Natural killer cell treated with Interleukin-12 subunit alpha and Interleukin-12 subunit beta and Interleukin-15 and Interleukin-18, amount 100 ng/mL, for 72 hours (primary cell): ENCODE measurements at places on chromosomes 1 and 21. TPM values are rescaled to one million over a fixed set of nuclear protein-coding genes. Genes with fewer than 3 reads are reported as not detected.

OR2L8 gene
- 0.47 TPM for total RNA-seq

GABRD gene
- not detected for total RNA-seq

SPATA46 gene
- total RNA-seq: not detected

PLD5 gene
- total RNA-seq: not detected

HEYL gene
- not detected for total RNA-seq

DNA sequence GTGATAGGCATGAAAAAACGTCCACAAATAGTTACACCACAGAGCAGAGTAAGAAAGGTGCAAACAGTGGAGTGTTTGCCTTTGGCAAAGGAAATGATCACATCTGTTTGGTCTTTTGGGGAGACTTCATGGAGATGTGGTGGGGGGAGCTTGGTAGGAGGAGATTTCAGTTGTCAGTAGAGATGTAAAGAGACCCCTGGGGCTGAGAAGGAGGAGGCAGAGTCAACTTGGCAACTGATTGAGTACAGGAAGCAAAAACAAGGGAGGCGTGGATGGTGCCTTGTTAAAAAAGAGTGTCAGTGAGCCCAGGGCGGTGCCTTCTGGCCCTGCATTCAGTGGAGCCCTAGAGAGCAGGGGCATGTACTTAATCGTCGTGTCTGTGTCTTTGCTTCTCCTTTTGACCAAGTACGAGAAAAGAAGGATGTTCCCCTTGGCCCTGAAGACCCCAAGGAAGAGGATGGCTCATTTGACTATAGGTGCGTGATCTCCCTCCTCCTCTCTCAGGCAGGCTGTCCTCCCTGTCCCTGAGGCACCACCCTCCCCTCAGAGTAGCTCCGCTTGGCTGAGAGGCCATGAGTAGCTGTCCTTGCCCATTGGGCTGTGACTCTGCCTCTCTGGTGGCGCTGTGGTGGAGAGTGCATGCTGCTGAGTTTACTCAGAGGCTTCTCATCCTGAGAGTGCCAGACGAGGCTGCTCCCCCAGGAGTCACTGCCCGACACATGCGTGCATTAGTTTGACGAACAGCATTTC lies 30.4 kb upstream of the CNTN2 start:
- no peaks in the 10 kb centered on the region for H3K4me1 ChIP-seq
- no peak overlapping the region for H3K4me3 ChIP-seq
- DNase-seq: no peak
- H3K27ac ChIP-seq: no peak overlapping the region
- H3K36me3 ChIP-seq: no peaks in the 10 kb centered on the region

DNA sequence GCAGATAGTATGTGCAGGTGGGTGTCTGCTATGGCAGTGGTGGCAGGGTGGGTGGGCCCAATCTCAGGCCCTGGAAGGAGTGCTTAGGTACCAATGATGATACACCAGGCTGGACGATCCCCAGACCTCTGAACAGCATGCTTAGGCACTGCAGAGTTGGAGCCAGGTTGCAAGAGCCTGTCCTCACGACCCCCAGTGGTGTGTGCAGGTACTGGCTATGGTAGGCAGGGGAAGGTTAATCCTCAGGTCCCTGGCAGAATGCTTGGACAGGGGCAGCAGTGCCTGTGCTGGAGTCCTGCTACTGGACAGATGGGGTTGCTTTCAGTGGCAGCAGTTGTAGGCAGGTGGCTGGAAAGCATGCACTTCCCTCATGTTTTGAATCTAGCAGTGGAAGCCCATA lies 100.5 kb upstream of the NEK7 start:
- no peak overlapping the region for H3K4me3 ChIP-seq
- peaks cover 9% of the 10 kb centered on the region for H3K27me3 ChIP-seq
- H3K27ac ChIP-seq: no peak overlapping the region
- DNase-seq: no peak

- H3K4me1 ChIP-seq: no peaks in the 10 kb centered on the region
- H3K4me3 ChIP-seq: no peak overlapping the region
- peaks cover 9% of the 10 kb centered on the region for H3K27me3 ChIP-seq
- DNase-seq: no peak
- H3K27ac ChIP-seq: no peak overlapping the region
- H3K36me3 ChIP-seq: no peaks in the 10 kb centered on the region
These were observed 109.6 kb downstream of the CRYAA start for GRCh38 chr21:43278359-43278758.

GRCh38 chr1:27001570-27002360 lies 8.3 kb downstream of the TRNP1 start:
- H3K4me3 ChIP-seq: no peak overlapping the region
- H3K36me3 ChIP-seq: no peaks in the 10 kb centered on the region
- H3K4me1 ChIP-seq: peaks cover 7% of the 10 kb centered on the region

DNA sequence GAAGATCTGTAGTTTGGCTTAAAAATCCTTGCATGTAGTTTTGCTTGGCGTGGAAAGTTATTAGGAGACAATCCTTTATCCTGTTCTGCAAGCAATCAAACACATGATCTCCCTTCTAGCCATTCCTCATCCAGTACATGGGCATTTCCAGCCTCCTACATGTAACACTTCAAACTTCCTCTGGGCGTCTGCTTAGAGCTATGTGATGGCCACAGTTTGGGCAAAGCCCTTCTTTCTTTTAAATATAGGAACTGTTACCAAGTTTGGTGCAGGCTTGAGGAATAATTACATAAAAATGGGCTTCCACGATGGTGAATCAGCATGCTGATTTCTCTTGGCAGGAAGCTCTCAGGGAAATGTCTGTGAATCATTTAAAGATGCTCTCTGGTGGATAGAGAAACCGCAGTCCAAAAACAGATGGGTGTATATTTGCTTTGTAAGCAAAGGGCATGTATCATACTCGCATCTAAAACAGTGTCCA lies 176.9 kb upstream of the FMN2 start:
- DNase-seq: no peak
- H3K36me3 ChIP-seq: no peaks in the 10 kb centered on the region
- H3K27me3 ChIP-seq: peaks cover 10% of the 10 kb centered on the region
- H3K4me1 ChIP-seq: no peaks in the 10 kb centered on the region

DNA sequence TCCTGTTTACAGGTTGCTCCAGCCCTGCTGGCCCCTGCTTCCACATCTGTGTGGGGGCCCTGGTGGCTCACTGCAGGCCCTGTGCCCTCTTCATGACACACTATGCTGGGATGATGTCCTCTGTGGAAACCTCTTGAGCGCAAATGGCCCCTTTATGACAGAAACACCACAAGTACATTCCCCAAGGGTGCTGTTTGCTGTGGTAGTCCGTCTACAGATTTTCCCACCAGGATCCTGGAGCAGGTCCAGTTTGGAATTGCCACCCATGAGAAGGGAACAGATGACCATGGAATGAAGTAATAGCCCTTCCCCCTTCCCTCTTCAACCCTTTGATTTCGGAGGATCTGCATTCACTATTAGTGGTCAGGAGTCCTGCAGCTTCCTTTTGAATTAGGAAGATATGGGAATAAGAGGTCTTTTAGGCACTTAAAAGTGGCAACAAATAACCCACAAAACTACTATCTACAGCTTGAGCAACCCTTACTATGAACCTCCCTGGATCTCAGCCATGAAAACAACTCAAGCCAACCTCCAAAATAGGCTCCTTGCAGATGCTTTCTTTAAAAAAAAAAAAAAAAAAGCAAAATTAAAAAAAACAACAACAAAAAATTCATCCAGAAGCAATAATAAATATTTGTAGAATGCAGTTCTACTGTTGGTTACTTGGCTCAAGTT lies 121.9 kb upstream of the TSPAN2 start:
- DNase-seq: no peak
- no peaks in the 10 kb centered on the region for H3K36me3 ChIP-seq
- no peaks in the 10 kb centered on the region for H3K4me1 ChIP-seq
- H3K4me3 ChIP-seq: no peak overlapping the region
- H3K27me3 ChIP-seq: peaks cover 28% of the 10 kb centered on the region

DNA sequence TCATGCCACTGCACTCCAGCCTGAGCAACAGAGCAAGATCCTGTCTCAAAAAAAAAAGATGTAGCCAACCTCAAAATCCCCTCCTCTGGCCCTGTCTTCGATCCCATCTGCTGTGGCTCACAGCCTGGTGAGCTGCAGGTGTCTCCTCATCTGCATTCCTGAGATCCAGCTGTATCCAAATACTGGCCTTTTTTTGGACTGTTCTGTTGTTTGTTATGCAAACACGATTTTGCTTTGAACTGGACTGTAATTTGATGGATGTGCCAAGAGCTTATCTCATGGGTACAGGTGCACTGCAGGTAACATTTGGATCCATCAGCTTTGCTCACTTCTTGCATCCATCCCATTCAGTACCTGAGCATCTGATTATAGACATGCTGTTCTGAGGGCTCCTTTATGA lies 14.1 kb upstream of the FAM43B start:
- no peak overlapping the region for H3K27ac ChIP-seq
- H3K27me3 ChIP-seq: peaks cover 68% of the 10 kb centered on the region
- no peaks in the 10 kb centered on the region for H3K36me3 ChIP-seq
- no peaks in the 10 kb centered on the region for H3K4me1 ChIP-seq
- no peak for DNase-seq

DNA sequence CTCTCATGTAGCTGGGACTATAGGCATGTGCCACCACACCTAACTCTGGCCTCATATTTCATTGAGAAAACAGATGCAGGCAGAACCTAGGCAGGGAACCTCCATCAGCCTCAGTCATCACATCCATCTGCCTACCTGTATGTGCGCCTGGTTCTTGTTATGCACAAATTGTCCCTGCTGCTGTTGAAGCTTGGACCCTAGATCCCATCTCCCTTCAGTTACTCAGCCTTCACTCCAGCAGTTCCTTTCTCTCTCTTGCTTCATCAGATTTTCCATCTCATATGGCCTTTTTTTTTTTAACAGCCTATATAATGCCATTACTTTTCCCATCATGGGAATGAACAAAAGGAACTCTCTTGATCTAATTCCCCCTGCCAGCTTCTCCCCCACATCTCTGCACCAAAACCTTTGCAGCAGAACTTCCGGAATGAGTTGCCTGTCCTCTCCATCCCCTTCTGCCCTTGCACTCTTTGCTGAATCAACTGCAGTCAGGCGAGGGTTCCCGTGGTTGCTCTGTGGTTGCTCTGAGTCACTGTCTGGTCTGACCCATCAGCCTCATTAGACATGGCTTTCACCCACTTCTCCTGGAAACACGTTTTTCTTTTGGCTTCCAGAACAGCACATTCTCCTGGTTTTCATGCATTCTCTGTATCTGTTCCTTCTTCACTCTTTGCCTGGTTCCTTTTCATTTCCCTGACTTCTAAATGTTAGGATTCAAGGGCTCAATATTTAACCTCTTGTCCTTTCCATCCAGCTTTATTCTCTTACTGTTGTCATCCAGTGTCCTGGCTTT lies 41.5 kb downstream of the UBE4B start:
- H3K27ac ChIP-seq: peak overlapping the region; percentile 3
- H3K4me3 ChIP-seq: peak overlapping the region; percentile 45
- H3K36me3 ChIP-seq: no peaks in the 10 kb centered on the region
- H3K27me3 ChIP-seq: no peaks in the 10 kb centered on the region
- peaks cover 18% of the 10 kb centered on the region for H3K4me1 ChIP-seq

- peak overlapping the region; percentile 92 for H3K27ac ChIP-seq
- H3K4me3 ChIP-seq: peak overlapping the region; percentile 77
- DNase-seq: no peak
- H3K36me3 ChIP-seq: peaks cover 10% of the 10 kb centered on the region
- H3K4me1 ChIP-seq: peaks cover 78% of the 10 kb centered on the region
- no peaks in the 10 kb centered on the region for H3K27me3 ChIP-seq
These were observed 18.6 kb downstream of the USP24 start for GRCh38 chr1:55196433-55197035.

- no peaks in the 10 kb centered on the region for H3K36me3 ChIP-seq
- H3K4me3 ChIP-seq: peak within 1 kb of the TSS; percentile 81
- H3K27me3 ChIP-seq: peaks cover 32% of the 10 kb centered on the region
- H3K27ac ChIP-seq: peak within 1 kb of the TSS; percentile 26
- H3K4me1 ChIP-seq: peaks cover 51% of the 10 kb centered on the region
These were observed at the start of gene IL6R for GRCh38 chr1:154404984-154405746. TSS of gene IL6R (plus strand) at chr1:154405343. CDS start at chr1:154405630, 287 bp downstream.

- peaks cover 77% of the 10 kb centered on the region for H3K4me1 ChIP-seq
- H3K27ac ChIP-seq: peak overlapping the region; percentile 93
- DNase-seq: no peak
These were observed 52.5 kb downstream of the ATP2B4 start for GRCh38 chr1:203678943-203679661.

GRCh38 chr1:229192031-229192430 lies 78.9 kb upstream of the RAB4A start:
- no peaks in the 10 kb centered on the region for H3K36me3 ChIP-seq
- DNase-seq: no peak
- H3K27me3 ChIP-seq: peaks cover 8% of the 10 kb centered on the region
- H3K4me3 ChIP-seq: peak overlapping the region; percentile 80
- peak overlapping the region; percentile 98 for H3K27ac ChIP-seq

GRCh38 chr1:114103992-114104391 lies 49.7 kb downstream of the SYT6 start:
- H3K36me3 ChIP-seq: no peaks in the 10 kb centered on the region
- H3K27ac ChIP-seq: no peak overlapping the region
- H3K4me1 ChIP-seq: peaks cover 7% of the 10 kb centered on the region
- H3K4me3 ChIP-seq: no peak overlapping the region
- H3K27me3 ChIP-seq: no peaks in the 10 kb centered on the region
- peak; percentile 12 for DNase-seq

DNA sequence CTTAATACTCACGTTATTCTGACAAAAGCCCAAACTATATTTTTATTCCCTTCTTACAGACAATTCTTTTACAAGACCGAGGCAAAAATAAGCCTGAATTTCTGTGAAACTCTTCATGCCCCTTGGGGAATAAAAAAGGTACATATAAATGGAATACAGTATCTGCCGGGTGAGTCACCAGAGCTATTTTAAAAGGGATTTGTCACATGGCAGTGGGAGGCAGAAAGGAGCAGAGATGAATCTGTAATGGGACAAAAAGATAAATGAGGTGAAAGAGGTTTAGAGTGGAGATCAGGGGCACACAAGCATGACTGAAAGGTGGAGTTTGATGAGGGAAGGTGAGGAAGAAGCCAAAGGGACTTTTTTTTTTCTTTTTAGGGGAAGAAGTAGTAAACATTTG lies 8.8 kb downstream of the XCL1 start:
- H3K36me3 ChIP-seq: peaks cover 5% of the 10 kb centered on the region
- H3K4me3 ChIP-seq: no peak overlapping the region
- no peak for DNase-seq
- no peaks in the 10 kb centered on the region for H3K27me3 ChIP-seq
- H3K4me1 ChIP-seq: peaks cover 11% of the 10 kb centered on the region
- no peak overlapping the region for H3K27ac ChIP-seq

DNA sequence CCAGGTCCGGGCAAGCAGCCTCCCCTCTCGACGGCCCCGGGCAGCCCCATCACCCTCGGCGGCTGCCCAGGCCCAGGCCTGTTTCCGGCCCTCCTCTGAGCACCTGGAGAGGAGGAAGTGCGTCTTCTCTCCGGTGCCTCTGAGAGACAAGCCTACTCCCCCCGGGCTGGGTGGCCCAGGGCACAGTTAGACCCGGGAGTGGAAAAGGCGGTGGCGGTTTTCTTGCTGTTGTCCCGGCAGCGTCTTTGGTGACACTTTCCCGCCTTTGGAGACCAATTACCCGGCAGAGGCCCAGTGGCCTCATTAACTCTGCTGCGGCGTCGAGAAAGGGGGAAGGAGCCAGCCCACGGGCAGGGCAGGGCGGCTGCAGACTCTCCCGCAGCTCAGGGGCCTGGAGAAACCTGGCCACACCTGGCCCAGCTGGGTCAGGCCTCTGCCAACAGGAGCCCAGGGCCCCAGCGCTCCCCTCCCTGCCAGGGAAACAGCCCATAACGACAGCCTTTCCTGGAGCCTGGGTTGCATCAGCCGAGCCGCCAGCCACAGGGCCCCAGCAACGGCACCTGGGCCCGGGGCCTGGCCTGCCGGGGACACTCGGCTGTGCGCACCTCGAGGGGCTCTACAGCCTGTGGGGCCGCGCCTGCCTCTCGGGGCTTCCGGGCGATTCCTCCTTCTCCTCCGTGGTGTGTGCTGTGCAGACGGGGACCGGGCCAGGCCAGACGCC lies 28.4 kb upstream of the C1orf159 start:
- no peaks in the 10 kb centered on the region for H3K36me3 ChIP-seq
- H3K27me3 ChIP-seq: no peaks in the 10 kb centered on the region
- peak overlapping the region; percentile 25 for H3K4me3 ChIP-seq
- H3K27ac ChIP-seq: peak overlapping the region; percentile 71
- peak; percentile 76 for DNase-seq
- H3K4me1 ChIP-seq: no peaks in the 10 kb centered on the region
